ENCODE measurements at places on chromosomes 4 and X. TPM values are rescaled to one million over a fixed set of nuclear protein-coding genes. Genes with fewer than 3 reads are reported as not detected.

DNA sequence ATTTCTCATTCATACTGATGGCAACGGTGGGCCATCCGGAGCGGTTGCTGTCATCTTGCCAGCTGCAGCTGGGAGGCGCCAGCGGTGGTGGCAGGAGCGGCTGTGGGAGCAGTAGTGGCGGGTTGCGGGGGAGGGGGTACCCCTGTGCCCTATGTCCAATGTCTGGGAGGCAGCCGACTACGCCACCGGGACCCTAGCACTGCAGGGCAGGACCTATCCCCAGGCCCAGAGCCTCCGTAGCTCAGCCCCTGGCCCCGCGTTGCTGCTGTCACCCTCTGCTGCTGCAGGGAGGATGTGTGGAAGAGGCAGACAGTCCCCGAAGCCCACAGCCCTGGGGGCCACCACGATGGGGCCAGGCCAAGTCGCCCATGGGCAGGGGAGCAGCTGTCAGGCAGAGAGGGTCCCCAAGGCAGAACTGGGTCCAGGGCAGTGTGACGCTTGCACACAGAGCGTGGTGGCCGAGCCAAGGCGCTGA lies 10.0 kb upstream of the SPP1 start:
- DNase-seq, result no peak

Gene TMSB15A
- total RNA-seq, result 16.0 TPM

DNA sequence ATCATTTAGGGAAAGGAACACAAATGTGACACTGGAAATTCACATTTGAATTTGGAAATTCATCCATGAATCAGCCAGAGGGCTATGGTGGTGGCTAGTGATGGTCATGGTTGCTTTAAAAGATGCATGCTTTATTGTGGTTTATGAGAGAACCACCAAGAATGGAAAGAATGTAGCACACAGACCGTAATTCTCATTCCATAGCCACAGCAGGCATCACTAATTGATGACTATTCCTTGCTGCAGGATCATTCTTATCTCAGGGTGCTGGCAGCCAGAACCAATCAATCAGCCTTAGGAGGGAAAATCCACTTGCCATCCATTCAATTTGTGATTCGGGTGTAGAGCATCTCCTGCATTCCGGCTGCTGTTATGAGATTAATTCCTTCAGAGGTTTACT lies 115.6 kb downstream of the DHRSX start:
- DNase-seq, result no peak

- DNase-seq, result no peak
These were observed 1192.1 kb upstream of the PRKX start for GRCh38 chrX:4905576-4905975.

Measured in muscle of leg (tissue), 16 donors.